ENCODE measurements at places on chromosomes 1 and 21. TPM values are rescaled to one million over a fixed set of nuclear protein-coding genes. Genes with fewer than 3 reads are reported as not detected.

LCE1C gene
- not detected for polyA plus RNA-seq

LINGO4 gene
- polyA plus RNA-seq: not detected

LTN1 gene
- polyA plus RNA-seq: 9.3 TPM

EPS15 gene
- polyA plus RNA-seq: 14.9 TPM

- no peak for DNase-seq
Observed at GRCh38 chr21:33989440-33989839, 73.8 kb upstream of the ATP5PO start.

GRCh38 chr1:154859151-154859785 is 10.8 kb downstream of the KCNN3 start:
- DNase-seq: no peak

GRCh38 chr21:30518876-30519275 is 16.9 kb upstream of the KRTAP19-5 start:
- DNase-seq: no peak

GRCh38 chr1:243251539-243251938 is 3.5 kb downstream of the CEP170 start:
- no peak for DNase-seq

GRCh38 chr1:150397392-150398032 is 33.6 kb downstream of the RPRD2 start:
- DNase-seq: no peak

DNA sequence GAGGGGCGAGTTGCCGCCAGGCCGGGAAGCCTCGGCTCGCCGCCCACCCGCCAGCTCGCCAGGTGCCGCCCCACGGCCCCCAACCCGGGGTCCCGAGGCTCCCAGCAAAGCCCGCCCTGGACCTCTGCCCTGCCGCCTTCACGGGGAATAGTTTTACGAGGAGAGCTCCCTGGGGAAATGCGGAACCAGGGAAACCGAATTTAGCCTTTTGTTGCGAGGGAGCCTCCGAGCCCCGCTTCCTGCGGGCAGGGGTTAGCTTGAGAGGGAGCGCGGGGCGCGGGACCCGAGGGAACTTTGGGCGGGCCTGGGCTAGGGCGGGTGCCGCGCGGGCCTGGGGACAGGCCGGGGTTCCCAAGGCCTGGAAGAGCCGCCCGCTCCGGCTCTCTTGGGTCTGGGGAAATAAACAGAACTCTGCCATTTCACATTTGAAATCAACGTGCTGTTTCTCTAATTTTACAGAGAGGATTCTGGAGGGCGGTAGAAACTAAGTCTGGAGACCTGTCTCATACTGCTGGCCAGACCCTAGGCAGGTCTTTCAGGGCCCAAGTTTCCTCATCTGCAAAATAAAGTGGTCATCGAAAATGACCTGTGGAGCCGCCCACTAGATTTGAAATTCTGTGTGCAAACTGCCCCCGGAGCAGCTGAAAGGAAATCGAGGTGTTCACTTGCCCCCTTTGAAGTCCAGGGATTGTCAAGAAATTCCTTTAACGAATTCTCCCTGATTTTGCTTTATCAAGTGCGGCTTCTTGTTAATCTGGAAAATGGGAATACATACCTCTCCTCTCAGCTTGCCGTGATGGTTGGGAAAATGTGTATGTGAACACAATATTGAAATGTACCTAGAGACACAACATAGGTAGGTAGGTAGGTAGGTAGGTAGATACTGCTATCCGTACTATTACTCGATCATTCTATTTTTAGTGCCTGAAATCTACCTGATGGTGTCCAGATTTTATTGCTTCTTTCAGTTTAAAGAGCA is 749 bp upstream of the GLUL start:
- DNase-seq: peak; percentile 62

- DNase-seq: no peak
Observed at GRCh38 chr1:184693011-184693410, 61.6 kb downstream of the EDEM3 start.

DNA sequence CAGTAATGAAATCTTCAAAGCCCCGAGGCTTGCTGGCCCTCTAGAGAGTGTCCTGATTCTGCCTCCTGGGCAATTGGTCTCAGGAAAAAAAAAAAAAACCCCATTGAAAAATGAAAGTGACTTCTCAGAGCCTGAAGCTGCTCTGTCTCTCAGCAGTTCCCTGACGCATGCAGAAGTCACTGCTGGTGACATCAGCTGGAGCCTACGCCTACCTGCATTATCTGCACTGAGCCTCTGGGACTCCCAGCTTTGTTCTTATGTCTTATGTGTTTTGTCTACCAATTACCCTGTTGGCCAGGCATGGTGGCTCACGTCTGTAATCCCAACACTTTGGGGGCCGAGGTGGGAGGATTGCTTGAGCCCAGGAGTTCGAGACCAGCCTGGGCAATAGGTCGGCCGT is 10.1 kb upstream of the SLC25A33 start:
- no peak for DNase-seq

GRCh38 chr1:164709126-164709525 is 150.1 kb downstream of the PBX1 start:
- DNase-seq: no peak

DNA sequence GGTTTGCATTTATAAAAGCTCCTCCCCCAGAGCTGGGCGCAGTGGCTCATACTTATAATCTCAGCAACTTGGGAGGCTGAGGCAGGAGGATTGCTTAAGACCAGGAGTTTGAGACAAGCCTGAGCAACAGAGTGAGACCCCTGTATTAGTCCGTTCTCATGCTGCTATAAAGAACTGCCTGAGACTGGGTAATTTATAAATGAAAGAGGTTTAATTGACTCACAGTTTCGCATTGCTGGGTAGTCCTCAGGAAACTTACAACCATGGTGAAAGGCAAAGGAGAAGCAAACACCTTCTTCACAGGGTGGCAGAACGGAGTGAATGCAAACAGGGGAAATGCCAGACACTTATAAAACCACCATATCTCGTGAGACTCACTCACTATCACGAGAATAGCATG is 52.5 kb downstream of the ZNF684 start:
- no peak for DNase-seq

DNA sequence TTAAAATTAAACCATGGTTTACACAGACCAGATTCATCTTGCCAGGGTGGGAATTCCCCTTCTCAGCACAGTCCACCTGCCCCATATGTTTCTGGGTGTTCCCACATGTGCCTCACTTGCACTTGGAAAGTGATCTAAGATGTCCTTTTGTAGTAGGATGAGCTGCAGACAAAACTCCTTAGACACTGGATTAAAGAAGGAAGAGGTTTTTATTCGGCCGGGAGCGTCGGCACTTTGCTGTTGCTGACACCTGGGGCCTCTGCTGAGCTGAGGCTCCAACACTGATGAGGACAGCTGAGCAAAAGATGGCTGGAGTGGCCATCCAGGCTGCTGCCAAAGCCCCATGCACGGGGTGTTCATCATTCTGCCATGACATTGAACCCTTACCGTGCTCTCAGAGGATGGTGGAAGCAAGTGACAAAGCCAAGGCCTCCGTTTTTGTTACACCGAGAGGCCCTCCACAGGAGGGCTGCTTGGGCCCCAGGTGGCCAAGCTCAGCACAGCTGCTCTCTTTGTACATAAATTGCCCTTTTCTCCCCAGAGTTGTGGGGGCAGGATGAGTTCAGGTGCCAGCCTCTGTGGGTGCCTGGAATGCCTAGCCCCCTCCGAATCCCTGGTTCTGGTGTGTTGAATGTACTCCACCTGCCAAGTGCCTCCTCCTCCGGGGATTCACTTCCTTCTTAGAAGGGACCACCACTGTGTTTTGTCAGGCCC is 7.3 kb upstream of the ACOT11 start:
- no peak for DNase-seq

- peak; percentile 57 for DNase-seq
Observed at GRCh38 chr1:184792450-184792969, 37.9 kb upstream of the EDEM3 start.

GRCh38 chr21:40021558-40022351 is 154.5 kb downstream of the PCP4 start:
- no peak for DNase-seq

GRCh38 chr1:245463392-245464165 is 308.8 kb downstream of the KIF26B start:
- no peak for DNase-seq

GRCh38 chr1:245217853-245218608 is 63.2 kb downstream of the KIF26B start:
- no peak for DNase-seq

DNA sequence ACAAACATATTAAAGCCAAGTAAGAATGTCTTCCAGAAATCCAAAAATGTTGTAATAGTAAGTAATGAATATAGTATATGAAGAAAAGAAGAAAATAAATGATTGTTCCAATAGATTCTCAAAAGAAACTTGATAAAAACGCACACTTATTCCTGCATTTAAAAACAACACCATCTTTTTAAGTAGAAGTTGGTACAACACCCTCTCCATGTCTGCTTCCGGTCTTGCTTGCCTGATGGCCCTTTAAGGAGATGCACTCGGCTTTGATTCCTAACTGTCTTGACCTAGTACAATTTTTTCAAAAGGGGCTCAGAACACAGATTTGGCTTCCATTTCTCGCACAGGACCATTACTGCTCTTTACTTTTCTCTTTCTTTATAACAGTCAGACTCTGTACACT is 9.0 kb downstream of the CLCA1 start:
- no peak for DNase-seq

- DNase-seq: no peak
Observed at GRCh38 chr1:173302890-173303829, 96.0 kb upstream of the TNFSF4 start.

Measured in hepatocyte (in vitro differentiated cells).